Activated T-cell treated with anti-CD3 and anti-CD28 coated beads for 48 hours (primary cell): ENCODE measurements at places on chromosomes 7 and 10.

DNA sequence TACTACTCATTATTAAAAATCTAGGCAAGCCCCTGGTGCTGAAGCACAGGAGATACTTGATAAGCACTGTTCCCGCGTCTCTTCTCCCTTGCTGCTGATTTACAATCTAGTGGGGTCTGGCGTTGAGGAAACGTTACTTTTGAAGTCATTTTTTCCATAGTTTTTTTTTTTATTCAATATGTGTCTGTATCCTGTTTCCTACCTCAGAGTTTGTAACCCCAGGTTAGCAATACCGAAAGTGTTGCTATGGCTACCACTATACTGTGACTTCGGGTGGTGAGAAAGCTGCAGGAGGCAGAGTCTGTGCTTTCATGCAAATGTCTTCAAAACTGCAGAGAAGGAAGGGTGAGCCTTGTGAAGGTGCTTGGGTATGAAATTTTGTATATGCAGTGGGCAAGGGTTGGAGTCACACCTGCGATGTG, 458.8 kb upstream of the GHITM start:
- DNase-seq = no peak

DNA sequence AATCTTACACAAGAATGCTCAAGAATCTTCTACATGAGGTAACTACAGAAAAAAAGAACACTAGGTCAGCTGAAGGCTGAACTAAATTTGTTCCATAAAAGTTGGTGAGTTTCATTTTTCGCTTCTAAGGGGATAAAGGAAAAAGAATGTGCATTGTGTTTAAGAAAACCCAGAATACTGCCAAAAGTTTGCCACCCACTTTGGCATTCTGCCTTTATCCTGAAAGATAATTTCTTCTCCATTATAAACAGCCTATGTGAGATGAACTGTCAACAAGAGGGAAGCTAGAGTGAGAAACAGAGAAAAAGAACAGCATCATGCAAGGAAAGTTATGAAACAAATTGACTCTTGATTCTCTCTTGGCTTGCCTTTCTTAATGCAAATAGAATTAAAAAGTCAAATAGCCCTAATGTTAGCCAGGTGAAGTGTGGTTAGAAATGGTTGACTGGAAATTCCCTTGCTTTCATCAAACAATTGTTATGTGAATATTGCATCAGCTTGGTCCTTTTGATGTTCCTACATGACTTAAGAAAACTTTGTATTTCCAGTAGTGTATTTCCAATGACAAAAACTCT, 25.8 kb downstream of the STEAP1 start:
- DNase-seq = no peak

DNA sequence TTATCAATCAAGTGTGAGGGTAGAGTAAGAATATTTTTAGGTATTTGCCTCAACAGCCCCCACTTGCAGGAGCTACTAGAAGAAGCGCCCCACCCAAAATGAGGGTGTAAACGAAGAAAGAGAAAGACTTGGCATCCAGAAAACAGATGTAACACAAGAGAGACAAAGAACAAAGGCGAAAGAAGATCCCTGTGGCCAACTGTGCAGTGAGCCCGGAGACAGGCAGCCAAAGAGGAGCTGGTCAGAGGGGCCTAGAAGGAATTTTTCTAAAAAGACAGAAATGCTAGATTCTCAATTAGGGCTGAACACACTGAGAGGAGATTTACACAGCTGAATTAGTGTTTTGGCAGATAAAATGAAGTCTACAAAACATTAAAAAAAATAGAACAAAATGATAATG, 29.6 kb upstream of the EIF5AL1 start:
- no peak for DNase-seq

- DNase-seq = no peak
These were observed 125.8 kb downstream of the MAD1L1 start for GRCh38 chr7:2106924-2107323.

- no peak for DNase-seq
These were observed 279.2 kb downstream of the CXCL12 start for GRCh38 chr10:44105696-44106095.

GRCh38 chr10:62244088-62244487, 24.6 kb downstream of the RTKN2 start:
- no peak for DNase-seq

GRCh38 chr7:156956727-156957126, 7.2 kb downstream of the NOM1 start:
- no peak for DNase-seq

GRCh38 chr7:31410265-31410664, 69.7 kb upstream of the NEUROD6 start:
- DNase-seq = no peak

DNA sequence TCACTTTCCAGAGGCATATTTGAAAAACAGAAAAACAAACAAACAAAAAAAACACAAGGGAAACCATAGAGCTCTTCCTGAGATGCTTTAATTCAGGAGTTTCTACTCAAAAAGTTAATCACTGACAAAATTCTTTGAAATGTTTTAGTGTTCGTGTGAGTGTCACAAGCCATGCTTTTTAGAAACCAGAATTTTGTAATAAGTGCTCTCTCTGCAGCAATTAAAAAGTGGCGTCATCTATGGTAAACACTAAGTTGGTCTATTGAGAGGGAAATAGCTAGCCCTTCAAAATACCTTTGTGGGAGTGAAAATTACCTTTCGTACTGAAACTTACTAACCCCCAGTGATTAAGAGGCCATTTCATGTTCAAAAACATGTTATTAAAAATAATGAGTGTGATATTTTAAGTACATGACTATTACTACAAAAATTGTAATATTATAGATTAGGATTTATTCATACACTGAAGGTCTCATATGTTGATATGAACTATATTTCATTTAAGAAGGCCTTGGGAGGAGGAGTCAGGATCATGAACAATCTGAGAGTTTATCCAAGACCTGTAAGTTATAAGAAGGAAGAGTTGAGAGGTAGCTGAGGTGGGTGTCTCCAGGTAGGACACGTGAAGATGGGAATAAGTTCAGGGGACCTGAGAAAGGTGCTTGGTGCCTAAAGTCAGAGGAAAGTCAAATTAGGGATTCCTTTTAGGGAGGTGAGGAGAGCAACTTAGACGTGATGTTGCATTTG, 94.6 kb downstream of the PPP1R9A start:
- no peak for DNase-seq

GRCh38 chr7:74585844-74586243, 71.7 kb upstream of the GTF2I start:
- DNase-seq = no peak

DNA sequence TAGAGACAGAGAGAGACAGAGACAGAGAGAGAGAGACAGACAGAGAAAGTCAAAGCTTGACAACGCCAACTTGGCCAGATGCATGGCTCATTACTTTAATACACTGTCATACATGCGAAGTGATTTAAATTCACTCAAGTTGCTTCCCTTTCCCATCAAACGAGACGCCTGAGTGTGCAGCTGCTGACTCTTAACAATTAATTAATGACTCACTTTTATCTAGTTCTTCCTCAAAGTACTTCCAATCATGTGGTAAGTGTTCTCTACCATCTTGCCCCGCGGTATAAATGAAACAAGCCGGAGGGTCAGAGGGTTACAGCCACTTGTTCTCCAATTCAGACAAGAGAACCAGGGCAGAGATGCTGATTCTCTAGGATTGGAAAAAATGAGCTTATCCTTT, 90.8 kb downstream of the SFMBT2 start:
- no peak for DNase-seq

DNA sequence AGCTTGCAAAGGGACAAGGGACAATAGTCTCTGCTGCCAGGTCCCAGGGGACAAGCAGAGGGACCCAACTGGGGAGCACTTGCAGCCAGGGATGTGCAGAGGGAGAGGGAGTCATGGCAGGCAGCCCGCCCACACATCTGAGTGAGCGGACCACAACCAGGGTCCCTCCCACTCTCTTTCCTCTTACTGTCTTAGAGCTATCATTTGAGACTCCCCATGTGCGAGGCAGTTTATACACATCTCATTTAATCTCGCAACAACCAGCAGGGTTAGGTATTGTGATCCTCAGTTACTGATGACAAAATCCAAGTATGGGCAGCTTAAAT, 70.2 kb downstream of the BEND7 start:
- DNase-seq = no peak

GRCh38 chr7:13189668-13190067, 502.2 kb downstream of the ARL4A start:
- DNase-seq = no peak
